Esophagus mucosa (tissue), 1 donor: ENCODE measurements at places on chromosomes 12 and 14. TPM values are rescaled to one million over a fixed set of nuclear protein-coding genes. Genes with fewer than 3 reads are reported as not detected.

Gene BDKRB1
- total RNA-seq, result 6.1 TPM

Gene ITGA7
- 6.7 TPM for total RNA-seq

Gene CD69
- 0.68 TPM for total RNA-seq

Gene CCDC38
- not detected for total RNA-seq

Gene TAS2R9
- total RNA-seq, result not detected

Gene ARID4A
- total RNA-seq, result 9.5 TPM

Gene AKAP5
- total RNA-seq, result 0.16 TPM

Gene KCNC2
- not detected for total RNA-seq

Gene TMEM119
- 2.0 TPM for total RNA-seq

Gene WNT1
- total RNA-seq, result not detected

Gene TECPR2
- 10.9 TPM for total RNA-seq

Gene MUCL1
- not detected for total RNA-seq

Gene PIWIL1
- total RNA-seq, result not detected

Gene POTEG
- not detected for total RNA-seq

Gene BATF
- 0.84 TPM for total RNA-seq

Gene NRIP2
- 0.08 TPM for total RNA-seq

Gene PLEKHD1
- total RNA-seq, result not detected

Gene RNFT2
- total RNA-seq, result 1.1 TPM

Gene HOXC4
- total RNA-seq, result 5.1 TPM

Gene FAM90A1
- total RNA-seq, result 0.16 TPM

Gene RASSF9
- 4.6 TPM for total RNA-seq

Gene SLC17A8
- total RNA-seq, result not detected

Gene NOC4L
- 18.1 TPM for total RNA-seq

Gene AVPR1A
- 0.36 TPM for total RNA-seq

Gene DHRS7
- total RNA-seq, result 40.3 TPM

Gene KANSL2
- 23.3 TPM for total RNA-seq

Gene CLEC4E
- not detected for total RNA-seq
